ENCODE measurements at places on chromosomes 3 and 15.

- no peak for DNase-seq
Measured at GRCh38 chr3:59273976-59274375, 224.2 kb upstream of the CFAP20DC start.

- no peak for DNase-seq
Measured at GRCh38 chr3:191721990-191722389, 261.0 kb downstream of the PYDC2 start.

GRCh38 chr3:56926243-56926946 lies 124.6 kb upstream of the ARHGEF3 start:
- DNase-seq = no peak

GRCh38 chr3:182136008-182136910 lies 424.5 kb downstream of the SOX2 start:
- DNase-seq = no peak

DNA sequence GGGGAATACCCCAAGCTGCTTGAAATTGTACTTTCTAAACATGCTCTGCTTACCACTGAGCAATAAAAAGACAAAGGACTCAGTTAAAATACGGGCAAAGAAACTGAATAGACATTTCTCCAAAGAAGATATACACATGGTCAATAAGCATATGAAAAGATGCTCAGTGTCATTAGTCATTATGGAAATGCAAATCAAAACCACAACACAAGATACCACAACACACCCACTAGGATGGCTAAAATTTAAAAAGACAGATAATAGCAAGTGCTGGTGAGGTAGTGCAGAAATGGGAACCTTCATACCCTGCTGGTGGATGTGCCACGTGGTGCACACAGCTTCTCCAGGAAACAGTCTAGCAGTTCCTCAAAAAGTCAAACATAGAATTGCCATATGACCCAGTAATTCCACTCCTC lies 21.3 kb downstream of the LRIG1 start:
- no peak for DNase-seq

- no peak for DNase-seq
Measured at GRCh38 chr15:98902931-98903330, 104.7 kb downstream of the PGPEP1L start.

GRCh38 chr3:14991818-14992612 lies 44.6 kb downstream of the NR2C2 start:
- DNase-seq = no peak

DNA sequence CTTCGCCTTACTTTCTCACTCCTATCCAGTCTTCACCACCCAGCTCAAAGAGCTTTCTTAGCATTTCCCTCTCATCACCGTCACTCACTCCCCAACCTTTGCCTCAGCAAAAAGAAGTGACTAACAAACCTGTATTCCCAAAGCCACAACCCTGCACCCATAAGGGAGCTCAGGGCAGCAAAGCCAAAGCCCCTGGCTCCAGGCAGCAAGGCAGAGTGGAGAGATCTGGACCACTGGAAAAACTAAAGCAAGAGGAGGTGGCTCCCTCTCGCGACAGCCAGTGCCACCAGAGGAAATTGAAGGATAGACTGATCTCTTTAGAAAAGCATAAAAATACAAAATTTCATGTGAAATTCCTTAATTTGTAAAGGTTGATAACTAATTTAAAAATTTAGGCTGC lies 25.1 kb upstream of the CDCP1 start:
- DNase-seq = no peak

DNA sequence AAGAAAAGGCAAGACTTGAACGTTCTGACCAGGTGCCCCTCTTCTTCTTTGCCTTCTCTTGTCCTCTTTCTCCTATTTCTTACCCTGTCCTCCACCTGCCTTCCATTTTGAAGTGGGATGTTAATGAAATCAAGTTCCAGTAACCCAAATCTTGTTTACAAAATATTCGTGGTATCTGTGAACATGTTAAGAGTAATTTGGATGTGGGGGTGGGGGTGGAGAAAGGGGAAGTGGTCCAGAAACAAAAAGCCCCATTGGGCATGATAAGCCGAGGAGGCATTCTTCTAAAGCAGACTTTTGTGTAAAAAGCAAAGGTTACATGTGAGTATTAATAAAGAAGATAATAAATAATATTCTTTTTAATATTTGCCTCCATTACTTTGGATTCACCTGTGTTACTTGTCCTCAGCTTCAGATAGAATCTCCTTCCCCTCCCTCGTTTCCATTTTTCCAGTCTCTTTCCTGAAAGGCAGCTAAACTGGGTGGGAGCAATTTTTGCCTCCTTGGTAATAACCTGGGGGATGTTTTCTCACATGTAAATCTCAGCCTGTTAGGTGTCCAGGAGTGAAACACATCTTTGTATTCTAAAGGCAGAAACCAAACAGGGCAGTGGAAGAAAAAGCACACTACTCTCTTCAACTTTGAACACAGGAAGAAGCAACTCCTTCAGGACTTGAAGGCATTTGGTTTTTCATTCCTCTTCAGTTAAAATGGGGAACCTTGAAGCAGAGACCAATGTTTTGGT lies 3.2 kb downstream of the CHST2 start:
- DNase-seq = no peak

Measured in 8988T (cell line).